ENCODE measurements at places on chromosomes 3 and 15.

- no peak for DNase-seq
Measured at GRCh38 chr15:94175420-94175819, 55.9 kb upstream of the MCTP2 start.

DNA sequence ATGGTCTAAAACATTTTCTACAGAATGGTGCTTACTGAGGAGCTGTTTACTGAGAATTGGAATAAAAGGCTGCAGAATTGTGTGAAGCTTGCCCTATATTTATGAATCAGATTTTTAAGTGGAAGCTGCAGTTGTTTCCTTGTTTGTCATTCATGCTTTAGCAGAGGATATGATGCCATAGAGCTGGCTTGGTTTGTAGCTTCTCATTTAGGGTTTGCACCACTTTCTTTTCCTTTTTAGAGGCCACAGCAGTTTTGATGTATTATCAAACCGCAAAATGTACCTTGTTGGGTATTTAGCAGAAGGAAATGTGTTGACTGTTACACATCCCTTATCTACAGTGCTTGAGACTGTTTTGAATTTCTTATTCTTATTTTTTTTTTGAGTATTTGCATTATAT is 66.2 kb downstream of the RASA2 start:
- DNase-seq = peak; percentile 24

DNA sequence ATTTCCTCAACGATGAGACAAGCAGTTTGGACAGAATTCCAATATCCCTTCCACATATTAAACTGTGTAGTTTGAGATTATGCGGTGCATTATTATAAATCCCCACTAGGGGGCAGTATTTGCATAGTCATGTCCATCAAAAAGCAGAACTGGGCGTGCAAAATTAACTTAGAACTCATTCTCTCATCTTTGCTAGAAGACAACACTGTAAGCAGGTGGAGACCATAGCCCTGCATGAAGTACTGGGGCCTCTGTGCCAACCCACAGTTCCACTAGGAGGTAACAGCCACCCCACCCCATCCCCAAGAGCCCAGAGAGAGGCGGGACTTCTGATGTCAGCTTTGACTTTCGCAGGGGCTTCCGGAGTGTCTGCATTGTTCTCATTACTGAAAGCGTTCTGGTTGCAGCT is 106.6 kb upstream of the TMC3 start:
- peak; percentile 87 for DNase-seq

DNA sequence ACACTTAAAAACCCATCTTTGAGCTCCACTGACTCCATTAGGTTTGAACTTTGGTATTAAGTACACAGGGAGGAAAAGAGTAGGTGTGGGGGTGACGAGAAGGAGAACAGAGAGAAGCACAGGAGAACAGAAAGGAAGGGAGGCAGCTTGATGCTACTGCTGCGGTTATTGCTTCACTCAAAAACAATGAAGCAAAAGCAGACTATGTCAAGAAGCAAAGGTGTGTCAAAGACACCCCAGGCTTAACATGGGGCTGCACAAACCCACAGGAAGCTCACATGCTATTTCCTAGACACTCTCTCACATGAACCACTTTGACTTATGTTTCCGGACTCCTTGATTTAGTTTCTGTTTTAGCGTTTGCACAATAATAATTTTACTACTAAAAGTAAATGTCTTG is 961.0 kb upstream of the CFAP20DC start:
- no peak for DNase-seq

DNA sequence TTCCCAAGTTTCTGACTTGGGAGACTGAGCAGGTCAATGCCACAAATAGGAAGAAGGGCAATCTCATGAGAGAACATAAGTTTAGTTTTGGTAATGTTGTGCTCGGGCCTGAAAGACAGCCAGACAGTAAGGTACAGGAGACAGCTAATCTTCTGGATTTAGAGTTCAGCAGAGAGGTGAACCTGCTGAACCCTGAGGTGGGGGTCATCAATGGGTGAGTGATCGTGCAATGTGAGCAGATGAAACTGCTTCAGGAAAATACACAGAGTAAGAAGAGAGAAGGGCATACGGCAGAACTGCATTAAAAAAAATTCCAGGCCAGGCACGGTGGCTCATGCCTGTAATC is 23.3 kb downstream of the RUBCN start:
- no peak for DNase-seq

DNA sequence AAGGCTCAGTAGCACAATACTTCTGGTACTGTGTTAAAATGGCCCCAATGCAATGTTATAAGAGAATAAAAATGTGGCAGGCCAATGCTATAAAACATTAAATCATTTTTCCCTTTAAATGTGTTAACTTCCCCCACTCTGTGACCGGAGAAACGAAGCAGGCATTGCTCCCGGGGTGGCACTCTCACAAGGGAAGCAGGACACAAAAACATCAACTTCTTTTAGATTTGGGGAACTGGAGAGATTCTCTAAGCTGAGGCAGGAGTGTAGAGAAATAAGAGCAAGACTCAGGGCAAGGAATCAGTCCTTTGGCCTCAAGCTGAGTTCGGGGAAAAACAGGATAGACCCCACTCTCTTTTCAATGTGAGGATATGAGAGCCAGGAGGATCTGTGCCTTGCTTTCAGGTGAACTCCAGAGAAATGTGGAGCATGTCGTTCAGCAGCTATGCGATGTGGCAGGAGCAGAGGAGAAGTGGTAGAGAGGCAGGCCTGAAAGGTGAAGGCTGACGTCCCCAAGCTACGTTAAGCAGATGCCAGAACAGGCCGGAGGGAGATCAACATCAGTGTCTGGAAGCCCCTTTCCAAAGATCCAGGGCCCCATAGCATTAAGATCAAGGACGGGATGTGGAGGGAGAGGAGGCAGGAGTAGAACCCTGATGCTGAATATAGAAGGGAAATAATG is 160.2 kb downstream of the PLD1 start:
- no peak for DNase-seq

GRCh38 chr3:117526470-117527079 is 817.0 kb downstream of the TUSC7 start:
- DNase-seq = peak; percentile 67

DNA sequence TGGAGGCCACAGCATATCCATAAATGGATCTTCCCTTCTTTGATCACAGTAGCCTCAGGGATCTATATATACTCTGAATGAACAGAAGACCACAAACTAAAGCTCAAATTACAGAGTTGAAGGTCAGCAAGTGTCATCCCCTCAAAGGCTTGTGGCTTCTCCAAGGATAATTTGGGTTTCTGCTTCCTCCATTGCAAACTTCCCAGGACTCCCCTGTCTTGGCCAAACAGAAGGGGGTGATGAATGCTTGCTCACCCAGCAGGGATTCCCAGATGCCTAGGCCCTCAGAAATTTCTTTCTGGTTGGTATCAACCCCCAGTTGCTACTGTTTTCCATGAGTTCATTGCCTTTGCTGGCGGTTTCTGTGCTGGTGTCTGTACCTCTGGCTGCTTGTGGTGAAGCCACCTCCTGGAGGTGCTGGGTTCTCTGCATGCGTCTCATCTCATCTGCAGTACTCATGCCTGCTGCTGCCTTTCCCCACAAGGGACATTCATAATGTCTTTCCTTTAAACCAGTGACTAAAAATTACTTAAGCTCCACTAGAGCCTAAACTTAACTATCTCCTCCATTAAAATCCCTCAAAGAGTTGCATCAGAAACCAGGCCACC is 17.7 kb downstream of the ENTPD3 start:
- no peak for DNase-seq

DNA sequence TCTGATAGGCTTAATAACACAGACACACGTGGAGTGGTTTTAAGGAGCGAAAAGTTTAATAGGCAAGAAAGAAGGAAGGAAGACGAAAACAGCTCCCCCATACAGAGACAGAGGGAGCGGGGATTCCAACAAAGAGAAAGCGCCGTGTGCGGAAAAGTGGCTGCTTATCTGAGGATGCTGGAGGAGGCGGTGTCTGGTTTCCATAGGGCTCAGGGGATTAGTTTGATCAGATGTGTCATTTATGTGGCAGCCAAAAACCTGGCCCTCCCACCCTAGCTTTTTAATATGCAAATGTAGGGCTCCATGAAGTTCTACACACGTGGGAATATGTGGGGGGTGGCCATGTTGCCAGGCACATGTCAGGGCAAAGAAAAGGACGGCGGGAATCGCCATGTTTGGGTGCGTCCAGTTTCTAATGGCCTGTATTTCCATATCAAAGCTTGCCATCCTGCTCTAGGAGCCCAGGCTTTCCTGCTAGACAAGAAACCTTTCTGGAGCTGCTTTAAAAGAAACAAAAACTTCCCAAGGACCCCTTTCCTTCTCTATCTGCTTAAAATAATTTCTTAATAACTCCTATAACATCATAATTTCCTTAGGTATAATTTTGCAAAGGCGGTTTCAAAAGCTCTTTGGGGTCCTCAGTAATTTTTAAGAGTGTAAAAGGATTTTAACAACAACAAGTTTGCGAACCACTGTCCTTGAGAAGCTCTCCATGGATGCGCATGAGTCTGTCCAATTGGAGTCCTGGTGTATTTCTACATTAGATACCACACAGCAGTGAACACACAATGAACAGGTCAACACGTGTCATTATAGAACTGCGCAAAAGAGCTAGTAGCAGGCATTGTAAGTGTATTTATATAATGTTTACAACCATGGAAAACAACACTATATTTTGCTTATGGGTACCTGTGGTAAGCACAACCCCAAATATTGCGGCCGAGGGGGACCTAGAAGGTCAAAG is 622 bp upstream of the ZNF589 start:
- no peak for DNase-seq

DNA sequence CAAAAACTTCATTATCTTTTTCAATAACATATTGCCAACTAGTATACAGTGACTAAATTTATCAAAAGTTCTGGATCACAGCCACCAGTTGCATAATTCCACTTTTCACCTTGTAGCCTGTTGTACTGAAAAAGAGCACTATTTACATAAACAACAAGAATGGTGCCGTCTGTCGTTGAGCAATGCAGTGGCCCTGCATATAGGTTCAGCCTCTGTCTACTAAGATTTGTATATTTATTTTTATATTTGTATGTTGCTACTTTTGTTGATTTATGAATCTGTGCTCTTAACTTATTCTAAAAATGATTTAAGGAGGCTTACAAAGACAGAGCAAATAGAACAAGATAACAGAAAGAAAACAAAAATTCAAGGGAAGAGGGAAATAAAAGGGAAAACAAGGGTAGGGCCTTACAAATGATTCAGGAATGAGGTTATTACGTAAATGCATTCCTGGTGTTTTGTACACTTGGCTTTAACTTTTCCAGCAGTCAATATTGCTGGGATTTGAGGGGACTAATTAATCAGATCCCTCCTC is 257.6 kb upstream of the STT3B start:
- DNase-seq = no peak

- DNase-seq = no peak
Measured at GRCh38 chr15:20345401-20345958, 196.1 kb downstream of the GOLGA6L6 start.

- no peak for DNase-seq
Measured at GRCh38 chr3:195187609-195188425, 83.1 kb downstream of the XXYLT1 start.

DNA sequence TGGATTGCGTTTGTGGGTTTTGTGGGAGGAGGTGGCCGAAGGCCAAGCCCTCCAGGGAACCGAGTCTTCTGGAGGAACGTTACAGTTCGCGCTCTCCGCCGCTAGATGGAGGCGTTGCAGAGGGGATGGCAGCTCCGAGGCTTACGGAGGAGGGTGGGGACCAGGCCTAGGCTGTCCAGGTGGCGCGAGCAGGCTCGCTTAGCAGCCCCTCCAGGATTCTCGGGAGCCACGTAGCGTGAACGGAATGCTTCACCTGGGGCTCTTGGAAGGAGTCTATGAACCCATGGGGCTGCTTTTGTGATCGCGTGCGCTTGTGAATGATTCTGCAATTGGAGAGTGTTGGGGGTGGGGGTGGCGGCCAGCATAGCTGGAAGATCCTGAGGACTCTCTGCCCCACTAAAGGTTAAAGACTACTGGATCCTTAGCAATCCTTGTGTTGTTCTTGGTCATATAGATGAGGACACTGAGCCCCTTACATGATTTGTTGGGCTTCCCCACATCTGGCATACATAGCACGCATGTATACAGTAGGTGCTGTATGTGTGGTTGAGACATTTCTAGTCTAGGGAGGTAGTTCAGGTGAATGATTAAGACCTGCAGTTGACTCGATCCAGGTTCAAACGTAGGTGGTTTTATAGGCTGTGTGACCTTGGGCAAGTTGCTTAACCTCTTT is 25.7 kb downstream of the FAM3D start:
- DNase-seq = peak; percentile 84

- no peak for DNase-seq
Measured at GRCh38 chr3:192373586-192373985, 353.8 kb downstream of the FGF12 start.

DNA sequence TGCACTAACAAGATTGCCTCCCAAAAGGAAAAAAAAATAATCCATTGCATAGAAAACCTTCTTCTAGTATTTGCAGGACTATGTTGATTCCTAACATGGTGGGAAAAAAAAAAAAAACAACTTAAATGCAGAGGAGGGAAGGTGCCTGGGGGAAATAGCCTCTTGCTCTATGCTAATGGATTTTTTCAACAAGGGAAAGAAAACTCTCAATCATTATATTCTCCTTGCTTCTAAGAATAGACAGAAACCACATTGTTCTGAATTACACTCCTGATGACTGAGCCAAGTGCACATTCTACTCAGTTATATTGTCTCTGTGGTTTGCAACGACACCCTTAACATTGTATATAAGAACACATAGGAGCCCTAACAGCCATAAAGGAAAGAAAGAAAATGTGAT is 760.2 kb downstream of the NAALADL2 start:
- DNase-seq = no peak

DNA sequence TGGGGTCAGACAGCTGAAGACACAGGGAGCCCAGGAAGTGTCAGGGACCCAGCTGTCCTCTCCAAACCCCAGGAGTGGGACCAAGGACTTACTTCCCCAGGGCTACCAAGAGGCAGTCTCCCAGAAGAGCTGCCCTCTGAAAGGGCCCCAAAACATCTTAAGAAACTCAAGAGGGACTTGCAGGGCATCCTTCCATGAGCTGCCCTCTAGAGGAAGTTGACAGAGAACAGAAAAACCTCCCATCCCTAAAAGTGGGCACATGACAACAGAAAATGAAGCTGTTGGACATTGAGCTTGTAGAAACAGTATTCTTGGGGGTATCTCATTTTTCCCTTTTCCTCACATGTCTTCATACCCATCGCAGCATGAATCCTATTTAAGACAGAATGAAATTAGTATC is 58.9 kb downstream of the MECOM start:
- no peak for DNase-seq

DNA sequence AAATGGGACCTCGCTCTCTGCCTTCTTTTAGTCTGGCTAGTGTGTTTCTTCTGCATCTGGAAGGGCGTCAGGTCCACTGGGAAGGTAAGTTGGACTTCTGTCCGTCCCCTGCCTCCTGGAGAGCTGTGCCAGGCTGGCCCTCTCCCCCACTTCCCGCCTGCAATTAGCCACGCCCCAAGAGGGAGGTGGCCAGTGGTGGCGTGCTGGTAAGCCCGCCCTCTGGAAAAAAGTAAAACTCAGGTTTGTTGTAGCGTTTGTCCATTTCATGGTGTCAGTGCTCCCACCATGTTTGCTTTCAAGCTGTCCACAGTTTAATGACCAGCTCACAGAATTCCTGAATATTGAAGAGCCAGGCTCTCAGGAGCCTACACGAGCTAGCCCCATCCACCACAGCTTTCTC is 55.6 kb downstream of the SLC6A6 start:
- DNase-seq = no peak

GRCh38 chr3:157151151-157151550 is 8.8 kb downstream of the CCNL1 start:
- no peak for DNase-seq

- peak; percentile 54 for DNase-seq
Measured at GRCh38 chr3:122609798-122610559, 32.5 kb downstream of the PARP15 start.
